ENCODE measurements at places on chromosomes 16 and 17. TPM values are rescaled to one million over a fixed set of nuclear protein-coding genes. Genes with fewer than 3 reads are reported as not detected.

ACE gene
- total RNA-seq, result not detected

GPR142 gene
- not detected for total RNA-seq

NDRG4 gene
- total RNA-seq, result 72.1 TPM

GRCh38 chr17:80471922-80472321, 4.5 kb downstream of the NPTX1 start:
- no peak for DNase-seq

GRCh38 chr16:10938796-10939648, 3.2 kb downstream of the DEXI start:
- DNase-seq, result no peak

- no peak for DNase-seq
Observed at GRCh38 chr17:19579867-19580565, 46.4 kb downstream of the SLC47A1 start.

DNA sequence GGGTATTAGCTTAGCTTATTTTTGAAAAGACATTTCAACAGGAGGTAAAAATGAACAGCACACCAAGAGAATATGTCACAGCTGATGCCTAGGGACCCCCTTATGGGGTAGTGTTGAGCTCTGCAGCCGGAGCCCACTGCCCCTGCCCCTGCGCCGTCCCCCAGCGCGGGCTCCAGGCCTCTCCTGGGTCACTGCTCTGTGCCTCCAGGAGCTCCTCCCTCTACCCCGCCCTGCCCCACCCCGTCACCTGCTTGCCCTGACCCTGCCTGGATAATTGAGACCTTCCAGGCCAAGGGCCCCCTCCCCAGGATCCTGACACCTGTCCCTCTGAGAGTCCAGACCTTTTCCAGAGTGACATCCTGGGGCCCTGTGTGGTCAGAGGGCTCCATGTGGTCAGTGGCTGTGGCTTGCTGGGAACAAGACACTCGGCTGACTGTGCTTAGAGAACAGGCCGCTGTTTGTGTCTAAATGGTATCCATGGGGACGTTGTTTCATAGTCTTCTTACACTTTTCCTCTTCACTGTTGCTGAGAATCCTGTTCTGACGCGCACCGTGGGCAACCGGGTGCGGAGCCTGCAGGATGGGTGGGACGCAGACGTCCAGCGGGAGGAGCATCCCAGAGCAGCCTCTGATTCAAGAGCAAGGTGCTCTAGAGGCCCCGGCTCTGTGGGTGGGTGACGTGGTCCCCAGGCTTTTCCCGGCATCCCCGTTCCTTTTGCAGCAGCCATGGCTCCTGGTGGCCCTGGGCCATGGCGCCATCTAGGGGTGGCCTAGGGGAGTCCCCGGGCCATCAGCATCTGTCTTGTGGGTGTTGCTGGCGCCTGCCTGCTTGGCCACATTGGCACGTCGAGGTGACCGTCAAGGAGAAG, 20.0 kb upstream of the WFIKKN1 start:
- DNase-seq, result no peak

DNA sequence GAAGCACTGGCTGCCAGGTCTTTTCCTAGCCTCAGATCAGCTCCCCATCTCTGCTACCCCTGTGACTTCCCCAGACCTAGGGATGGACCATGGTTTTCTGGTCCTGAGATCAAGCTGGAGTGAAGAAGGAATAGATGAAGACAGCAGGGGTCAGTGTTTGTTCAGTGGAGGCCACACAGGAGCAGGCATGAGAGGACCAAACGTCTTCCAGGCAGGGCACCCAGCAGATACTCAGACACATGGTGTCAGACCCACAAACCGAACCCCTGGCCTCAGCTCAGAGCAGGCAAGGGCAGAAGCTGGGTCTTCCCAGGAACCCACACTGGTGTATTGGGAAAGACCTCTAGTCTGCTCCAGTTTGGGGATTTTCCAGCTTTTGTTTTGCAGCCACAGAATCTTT, 189.7 kb downstream of the IRX5 start:
- no peak for DNase-seq

DNA sequence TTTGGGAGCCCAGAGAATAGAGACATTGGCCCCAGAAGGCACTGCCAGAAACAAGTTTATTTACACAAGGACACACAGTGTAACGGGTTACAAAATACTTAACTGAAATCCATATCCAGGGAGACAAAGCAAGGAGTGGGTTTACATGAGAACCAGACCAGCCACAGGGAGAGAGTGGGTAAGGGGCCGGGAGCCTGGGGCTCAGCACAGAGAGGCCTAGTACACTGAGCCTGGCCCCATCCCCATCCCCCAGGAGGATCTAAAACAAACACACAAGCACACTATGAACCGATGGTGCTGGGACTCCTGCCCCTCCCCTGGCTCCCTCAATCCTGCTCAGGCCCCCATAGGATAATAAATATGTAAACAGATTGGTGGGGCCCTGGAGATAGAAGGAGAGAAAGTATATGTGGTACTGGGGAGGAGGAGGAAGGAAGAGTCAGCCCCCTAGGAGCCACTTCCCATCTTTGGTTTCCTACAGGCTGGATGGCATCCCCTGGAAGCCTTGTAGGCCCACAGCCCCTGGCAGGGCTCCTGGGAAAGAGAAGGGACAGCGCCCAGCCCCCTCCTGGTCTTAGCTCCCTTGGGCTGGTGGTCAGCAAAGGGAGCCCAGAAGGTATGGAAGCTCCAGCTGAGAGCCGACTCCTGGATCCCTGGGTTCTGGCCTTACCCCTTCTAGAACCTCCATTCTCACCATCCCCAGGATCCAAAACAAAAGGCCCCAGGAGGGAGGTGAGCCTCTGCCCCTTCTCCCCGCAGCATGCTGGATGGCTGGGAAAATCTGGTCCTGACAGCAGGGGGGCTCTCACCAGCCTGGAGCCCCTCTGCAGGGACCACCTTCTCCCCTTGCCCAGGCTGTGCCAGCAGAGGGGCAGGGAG, 6.4 kb downstream of the G6PC3 start:
- no peak for DNase-seq

DNA sequence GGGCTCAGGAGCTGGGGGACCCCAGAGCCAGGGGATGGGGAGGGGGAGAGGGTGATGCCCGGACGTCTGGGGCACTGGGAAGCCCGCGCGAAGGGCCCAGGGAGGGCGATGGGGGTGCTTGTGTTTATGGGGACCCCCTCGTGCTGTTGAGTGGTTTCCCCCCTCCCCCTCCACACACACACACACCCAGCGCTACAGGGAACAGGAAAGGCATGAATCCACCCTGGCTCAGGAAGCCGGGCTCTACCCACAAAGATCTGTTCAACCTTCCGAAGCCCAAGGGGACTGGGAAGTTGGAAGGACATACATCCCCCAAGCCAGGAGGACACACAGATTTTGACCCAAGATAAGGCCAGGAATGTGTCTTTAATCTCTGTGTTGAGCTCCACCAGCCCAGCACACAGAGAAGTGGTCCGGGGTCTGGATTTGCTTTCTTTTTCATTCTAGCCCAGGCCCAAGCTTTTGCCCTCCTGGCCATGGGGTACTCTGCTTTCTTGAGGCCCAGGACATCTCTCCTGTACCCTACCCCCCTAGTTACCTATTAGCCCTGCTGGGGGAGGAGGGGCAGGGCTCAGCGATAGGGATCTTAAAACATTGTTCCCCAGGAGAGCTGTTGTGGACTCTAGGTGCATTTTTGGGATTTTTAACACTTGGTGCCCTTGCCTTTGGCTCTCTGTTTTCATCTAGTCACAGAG, 1.2 kb downstream of the UBALD2 start:
- no peak for DNase-seq

- no peak for DNase-seq
Observed at GRCh38 chr16:72126429-72126765, 32.8 kb downstream of the DHX38 start.

DNA sequence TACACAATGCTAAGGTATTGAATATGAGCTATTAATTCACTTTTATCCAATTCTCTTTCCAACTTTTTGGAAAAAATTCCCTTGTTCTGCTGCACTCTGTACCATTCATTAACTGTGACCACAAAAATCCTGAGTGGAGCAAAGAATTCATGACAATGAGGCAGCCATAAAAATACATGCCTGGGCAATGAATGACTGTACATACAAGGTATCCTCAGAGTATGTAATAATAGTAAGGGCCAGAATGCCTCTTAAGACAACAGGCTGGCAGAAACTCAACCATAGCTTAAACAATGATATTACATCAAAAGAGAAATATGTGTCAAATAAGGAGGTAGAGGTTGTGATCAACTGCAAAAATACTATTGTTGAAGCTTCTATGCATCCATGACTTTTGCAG, 74.7 kb upstream of the CA10 start:
- no peak for DNase-seq

DNA sequence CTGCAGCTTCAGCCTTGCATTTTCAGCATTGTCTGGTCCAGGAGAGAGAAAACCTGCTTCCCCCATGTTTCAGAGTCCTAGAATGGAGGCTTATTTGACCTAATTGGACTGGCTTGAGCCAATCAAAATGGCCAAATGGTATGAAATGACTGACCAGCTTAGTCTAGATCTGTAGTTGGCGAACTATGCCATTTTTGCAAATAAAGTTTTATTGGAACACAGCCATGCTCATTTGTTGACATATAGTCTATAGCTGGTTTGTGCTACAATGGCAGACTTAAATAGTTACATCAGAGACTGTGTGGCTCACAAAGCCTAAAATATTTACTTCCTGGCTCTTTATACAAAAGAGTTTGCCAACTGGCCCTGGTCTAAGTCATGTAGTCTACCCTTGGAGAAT, 180.8 kb downstream of the HS3ST3B1 start:
- no peak for DNase-seq

Data from Caki2 (cell line).